ENCODE measurements at places on chromosomes 1 and 21.

DNA sequence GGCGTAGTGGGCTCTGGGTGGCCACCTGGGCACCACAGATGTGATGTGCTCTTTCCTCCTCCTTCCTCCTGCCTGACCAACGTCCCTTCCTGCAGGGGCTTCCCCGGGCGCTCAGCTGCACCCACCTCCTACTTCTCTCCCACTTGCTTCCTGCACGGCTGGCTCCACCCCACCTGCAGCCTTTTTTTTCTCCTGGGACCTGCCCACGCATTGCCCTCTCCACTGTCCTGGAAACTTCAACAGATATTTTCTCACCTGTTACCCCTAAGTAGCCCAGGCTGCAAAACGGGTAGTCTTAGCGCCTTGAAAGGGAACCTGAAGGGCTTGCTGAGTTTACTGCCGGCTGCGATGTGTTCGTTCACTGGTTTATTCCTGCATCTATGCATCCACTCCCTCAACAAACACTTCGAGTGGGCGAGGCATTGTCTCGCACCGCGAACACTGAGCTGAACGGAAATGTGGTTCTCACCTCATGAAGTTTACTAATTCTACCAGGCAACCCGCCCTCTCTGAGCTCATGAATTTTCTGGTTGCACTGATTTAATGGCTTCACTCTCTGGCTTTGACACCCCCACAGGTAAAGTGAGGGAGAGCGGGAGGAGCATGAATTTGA, 23.6 kb downstream of the ZBTB18 start:
- peak; percentile 21 for DNase-seq

GRCh38 chr1:220137019-220137786, 43.3 kb downstream of the IARS2 start:
- DNase-seq, result no peak

GRCh38 chr1:218587900-218588299, 242.8 kb downstream of the TGFB2 start:
- DNase-seq, result no peak

DNA sequence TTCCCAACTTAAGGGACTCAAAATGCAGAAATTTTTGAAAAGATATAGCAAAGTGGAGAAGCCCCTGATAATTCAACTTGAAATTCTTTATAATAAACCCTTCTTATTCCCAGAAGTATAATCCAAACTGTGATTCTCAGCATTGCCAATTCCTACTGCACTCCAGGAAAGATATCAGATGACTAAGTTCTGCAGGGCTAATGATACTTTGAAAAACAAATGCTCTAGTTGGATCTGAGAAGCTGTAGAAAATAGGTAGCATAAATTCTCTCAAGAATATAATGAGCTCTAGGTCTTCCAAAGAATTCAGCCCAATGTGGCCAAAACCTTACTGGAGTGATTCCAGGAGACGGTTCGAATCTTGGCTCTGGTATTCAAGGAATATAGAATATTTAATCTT, 294.0 kb upstream of the PTBP2 start:
- DNase-seq, result no peak

DNA sequence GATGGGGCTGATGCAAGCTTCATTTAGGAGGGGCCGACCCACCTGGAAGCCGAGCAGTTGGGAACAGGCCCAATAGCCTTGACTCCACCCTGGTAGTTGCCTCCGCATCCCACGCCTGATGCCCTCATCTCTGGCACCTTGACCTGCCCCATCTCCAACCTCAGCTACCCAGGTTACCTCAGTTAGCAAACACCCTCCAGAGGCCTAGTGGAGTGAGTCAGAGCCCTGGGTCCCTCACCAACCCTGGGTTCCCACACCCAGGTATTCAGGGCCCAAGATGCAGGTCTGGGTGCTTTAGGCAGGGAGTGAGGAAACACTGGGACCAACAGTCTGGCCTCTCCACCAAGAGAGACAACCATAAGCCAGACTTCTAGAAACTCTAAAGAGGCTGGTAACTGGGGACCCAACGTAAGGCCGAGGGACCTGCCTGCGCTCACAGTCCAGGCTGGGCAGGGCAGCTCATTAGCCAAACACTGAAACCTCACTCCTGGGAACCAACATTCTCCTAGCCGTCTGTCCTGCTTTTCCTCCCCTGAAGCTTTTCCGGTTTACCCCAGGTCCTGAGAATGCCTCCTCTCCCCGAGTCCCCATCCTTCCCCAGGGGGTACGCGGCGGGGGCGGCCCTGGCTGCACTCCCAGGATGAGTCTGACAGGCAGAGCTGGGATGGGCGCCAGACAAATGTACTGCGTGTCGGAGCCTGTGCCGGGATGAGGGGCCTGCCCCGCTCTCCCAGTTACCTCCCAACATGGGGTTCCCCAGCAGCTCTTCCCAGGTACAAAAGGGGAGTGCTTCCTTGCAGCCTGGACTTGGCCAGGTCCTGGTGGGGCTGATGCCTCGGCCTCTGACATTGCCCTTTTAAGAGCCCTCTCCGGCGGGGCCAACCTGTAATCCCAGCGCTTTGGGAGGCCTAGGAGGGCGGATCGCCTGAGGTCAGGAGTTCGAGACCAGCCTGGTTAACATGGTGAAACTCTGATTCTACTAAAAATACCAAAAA, 8.9 kb upstream of the CELSR2 start:
- peak; percentile 36 for DNase-seq

DNA sequence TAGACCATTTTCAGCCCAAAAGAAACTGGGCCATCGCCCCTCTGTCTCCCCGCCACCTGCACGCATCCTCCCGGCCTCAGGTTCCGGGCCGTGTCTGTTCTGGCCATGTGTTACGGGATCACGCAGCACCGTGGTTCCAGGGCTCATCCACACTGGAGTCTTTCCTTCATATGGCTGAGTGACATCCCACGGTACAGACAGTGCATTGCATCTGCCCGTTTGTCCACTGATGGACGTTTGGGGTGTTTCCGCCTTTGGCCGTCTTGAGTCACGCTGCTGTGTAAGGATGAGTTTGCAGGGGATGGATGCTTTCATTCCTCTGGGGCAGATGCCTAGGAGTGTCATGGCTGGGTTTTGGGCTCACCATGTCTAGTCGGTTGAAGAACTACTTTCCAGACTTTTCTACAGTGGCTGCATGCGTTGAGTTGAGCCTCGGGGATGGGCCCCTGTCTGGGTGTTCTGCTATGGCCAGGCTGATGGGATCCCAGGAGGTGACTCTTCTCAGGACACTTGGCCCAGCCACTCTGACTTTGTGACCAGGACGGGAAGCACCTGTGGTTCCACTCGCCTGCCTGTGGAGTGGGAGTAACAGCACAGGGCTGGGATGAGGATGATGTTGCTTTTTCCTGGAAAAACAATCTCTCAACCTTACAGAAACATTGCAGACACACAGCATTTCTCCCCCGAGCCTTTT, 16.8 kb downstream of the RRP1 start:
- DNase-seq, result no peak

DNA sequence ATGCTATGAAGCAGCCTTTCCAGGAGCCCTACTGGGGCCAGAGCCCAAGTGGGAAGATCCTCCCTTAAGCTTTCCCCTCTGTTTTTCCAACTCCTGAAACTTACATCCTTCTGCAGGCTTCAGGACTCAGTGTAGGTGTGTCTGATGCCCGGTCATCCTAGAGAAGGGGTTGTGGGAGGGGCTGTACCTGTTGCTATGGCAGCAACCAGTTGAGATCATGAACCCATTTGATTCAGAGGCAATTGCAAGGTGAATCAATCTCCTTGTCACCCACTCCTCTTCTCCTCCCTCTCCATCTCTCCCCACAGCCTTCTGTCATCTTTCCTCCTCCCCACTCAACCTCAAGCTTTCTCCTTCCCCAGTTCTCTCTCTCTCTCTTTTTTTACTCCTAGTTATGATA, 151.8 kb downstream of the CACNA1E start:
- DNase-seq, result no peak

- DNase-seq, result no peak
Measured at GRCh38 chr1:31111290-31111951, 45.9 kb upstream of the PUM1 start.

- DNase-seq, result no peak
Measured at GRCh38 chr1:100036718-100037655, 67.2 kb downstream of the SLC35A3 start.

- DNase-seq, result no peak
Measured at GRCh38 chr1:8478566-8478965, 160.7 kb downstream of the SLC45A1 start.

GRCh38 chr1:62716397-62716796, 28.2 kb upstream of the DOCK7 start:
- no peak for DNase-seq
